ENCODE measurements at places on chromosomes 7 and 10.

- no peak for DNase-seq
These were observed 32.0 kb upstream of the NRG3 start for GRCh38 chr10:81843042-81843441.

GRCh38 chr10:23886355-23886754 is 322.6 kb upstream of the KIAA1217 start:
- DNase-seq = no peak

DNA sequence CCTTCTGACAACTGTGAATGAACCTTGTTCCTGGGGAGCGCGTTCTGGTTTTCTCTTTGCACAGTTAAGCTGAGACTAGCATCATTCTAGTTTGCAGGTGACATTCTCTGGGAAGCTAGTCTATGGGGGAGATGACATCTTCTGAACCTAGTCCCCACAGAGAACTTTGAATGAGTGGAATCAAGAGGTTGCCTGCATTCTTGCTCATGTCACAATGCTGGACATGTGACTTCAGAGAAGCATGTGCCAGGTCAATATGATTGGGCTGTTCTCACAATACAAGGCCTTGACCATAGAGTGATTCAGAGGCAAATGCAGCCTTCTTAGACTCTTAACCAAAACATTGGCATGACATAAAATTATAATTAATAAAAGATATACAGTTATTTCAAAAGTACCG is 22.1 kb downstream of the KLLN start:
- DNase-seq = no peak

DNA sequence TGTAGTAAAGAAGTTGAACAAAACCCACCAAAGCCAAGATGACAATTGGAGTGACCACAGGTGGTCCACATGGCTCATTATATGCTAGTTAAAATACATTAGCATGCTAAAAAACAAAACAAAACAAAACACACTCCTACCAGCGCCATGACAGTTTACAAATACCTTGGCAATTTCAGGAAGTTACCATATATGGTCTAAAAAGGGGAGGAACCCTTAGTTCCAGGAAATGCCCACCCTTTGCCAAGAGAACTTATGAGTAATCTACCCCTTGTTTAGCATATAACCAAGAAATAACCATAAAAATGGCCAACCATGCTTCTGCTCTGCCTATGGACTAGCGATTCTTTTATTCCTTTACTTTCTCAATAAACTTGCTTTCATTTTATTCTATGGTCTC is 979.1 kb upstream of the POT1 start:
- DNase-seq = no peak

GRCh38 chr10:43452356-43452914 is 15.5 kb downstream of the ZNF487 start:
- DNase-seq = no peak

- DNase-seq = no peak
These were observed 287.6 kb downstream of the SORCS3 start for GRCh38 chr10:104928734-104929133.

- peak; percentile 59 for DNase-seq
These were observed 2.5 kb downstream of the LRCH4 start for GRCh38 chr7:100583132-100584053.
